Stimulated activated memory B cell treated with anti-CD40 and anti-IgM and Interleukin-4, amounts not matched to agents 10 μg/mL and 1 μg/mL and 100 μg/mL, for 72 hours (primary cell): ENCODE measurements at places on chromosomes 16 and 17.

DNA sequence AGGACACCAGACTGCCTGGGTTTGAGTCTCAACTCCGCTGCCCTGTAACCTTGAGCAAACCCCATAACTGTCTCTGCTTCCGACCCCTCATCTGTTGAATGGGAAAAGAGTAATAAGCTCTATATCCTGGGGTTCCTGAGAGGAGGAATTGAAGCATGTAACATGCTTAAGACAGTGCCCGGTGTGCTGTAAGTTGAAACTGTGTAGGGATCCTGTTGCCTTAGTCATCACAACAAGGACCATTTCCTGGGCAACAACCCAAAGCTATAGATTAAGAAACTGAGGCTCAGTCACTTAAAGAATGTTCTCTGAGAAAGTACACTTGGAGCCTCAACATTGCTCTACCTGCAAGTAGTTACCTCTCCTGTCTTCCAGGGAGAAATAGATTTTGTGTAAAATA lies 23.0 kb downstream of the CDH13 start:
- ATAC-seq, result no peak

- peak; percentile 90 for ATAC-seq
Measured at GRCh38 chr17:58249270-58250133, 11.1 kb downstream of the LPO start.

DNA sequence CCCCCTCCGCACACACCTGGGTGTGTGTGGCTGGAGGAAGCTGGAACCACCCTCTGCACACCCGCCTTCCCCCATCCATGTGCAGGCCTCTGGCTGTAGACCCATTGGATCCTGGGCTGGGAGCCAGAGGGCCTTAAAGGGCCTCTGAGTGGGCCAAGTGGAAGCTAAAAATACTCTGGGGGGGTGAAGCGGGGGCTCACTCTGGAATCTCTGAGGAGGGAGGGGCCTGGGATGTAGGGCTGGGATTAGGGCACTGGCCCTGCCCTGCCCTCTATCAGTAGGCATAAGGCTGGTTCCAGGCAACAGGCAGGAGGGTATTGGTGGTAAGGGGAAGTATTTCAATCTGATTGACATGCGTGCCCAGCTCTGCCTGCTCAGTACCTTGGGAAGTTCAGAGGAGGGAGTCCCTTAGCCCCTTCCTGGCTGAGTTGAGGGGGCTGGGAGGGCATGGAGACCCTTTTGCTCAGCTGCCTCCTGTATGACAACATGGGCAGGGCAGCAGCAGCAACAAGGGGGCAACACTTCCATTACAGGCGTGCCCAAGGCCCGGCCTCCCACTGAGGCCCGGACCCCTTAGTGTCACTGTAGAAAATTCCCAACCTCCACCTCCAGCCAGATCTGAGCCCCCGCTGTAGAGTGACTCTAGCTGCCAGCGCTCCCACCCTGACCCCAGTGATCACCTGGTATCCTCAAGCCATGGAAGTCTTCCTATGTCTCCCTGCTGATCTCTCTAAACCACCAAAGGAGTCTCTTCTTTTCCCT lies 5.2 kb downstream of the ITGA3 start:
- no peak for ATAC-seq

GRCh38 chr17:40014375-40014980 lies 762 bp upstream of the CSF3 start:
- no peak for ATAC-seq
